Stimulated activated CD4-positive, alpha-beta T cell treated with anti-CD3 and anti-CD28 coated beads, Interleukin-4, amount 100 ng/mL, for 48 hours (primary cell): ENCODE measurements at places on chromosomes 1 and 21.
A peak's percentile ranks its signal among the peaks of the same experiment; 100 is the strongest.

GRCh38 chr21:19998453-19998852 lies 999.8 kb upstream of the NCAM2 start:
- no peak for DNase-seq

DNA sequence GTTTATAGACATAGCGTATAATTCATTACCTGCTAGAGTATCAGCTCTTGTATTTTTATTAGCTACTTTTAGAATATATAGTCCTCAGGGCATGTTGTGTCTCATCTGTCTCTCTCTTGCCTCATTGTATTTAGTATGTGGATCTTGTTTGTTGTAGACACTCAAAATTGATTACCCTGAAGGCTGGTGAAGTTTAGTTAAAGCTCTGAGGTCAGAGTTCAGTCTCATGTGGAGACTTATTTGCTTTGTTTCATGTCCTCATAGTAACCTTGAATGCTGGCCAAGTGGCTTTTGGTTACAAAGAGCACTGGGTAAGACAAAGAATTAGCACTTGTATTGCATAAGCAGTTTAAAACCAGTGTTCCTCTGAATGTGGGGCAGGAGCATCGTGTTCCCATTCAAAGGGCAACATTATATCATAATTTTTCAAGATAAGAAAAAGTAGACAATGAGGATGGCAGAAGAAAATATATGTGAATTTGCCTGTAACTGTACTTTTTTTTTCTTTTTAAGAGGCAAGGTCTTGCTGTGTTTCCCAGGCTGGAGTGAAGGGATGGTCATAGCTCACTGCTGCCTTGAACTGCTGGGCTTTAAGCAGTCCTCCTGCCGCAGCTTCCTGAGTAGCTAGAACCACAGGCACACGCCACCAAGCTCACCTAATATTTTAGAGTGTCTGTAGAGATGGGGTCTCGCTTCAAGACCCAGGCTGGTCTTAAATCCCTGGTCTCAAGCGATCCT lies 17.4 kb downstream of the CNST start:
- DNase-seq: no peak

DNA sequence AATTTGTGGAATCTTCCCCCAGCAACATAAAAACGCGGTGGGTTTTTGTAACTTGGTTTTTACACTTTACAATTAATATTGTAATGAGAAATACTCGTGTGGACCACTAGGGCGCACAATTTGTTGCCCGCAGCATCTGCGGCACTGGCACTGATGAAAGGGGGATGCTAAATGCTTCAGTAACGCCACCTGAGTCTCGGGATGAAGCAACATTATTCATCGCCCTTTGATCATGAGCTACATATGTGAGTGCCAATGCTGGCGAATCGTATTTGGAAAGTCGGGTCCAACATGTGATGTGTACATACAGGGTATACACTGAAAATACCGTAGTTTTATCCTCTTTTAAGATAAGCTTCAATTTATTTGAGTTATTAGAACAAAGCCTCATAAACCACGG lies 34.2 kb upstream of the COX20 start:
- peak; percentile 19 for DNase-seq

DNA sequence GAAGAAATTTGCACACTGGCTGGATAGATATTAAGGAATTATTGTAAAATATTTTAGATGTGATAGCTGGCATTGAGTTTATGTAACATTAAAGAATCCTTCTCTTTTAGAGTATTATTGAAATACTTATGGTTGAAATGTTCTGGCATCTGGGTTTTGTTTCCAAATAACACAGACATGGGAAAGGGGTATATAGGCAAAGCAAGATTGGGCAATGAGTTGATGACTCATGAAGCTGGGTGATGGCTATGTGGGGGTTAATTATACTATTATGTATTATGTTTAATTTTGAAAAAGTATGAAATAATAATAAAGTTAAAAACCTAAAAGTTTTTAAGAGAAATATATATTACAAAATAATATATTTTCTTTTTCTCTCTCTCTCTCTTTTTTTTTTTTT lies 12.5 kb upstream of the PTPN14 start:
- DNase-seq: no peak

GRCh38 chr1:116268211-116268610 lies 104.8 kb upstream of the ATP1A1 start:
- DNase-seq: no peak

DNA sequence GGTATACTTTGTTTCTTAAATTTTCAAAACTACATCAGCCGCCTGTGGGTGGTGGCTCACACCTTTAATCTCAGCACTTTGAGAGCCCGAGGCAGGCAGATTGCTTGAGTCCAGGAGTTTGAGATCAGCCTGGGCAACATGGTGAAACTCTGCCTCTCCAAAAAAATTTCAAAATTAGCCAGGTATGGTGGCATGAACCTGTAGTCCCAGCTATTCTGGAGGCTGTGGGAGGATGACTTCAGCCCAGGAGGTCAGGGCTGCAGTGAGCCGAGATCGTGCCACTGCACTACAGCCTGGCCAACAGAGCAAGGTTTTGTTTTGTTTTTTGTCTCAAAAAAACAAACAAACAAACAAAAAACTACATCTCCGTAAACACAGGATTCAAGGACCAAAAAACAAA lies 3.3 kb downstream of the EYA3 start:
- no peak for DNase-seq

DNA sequence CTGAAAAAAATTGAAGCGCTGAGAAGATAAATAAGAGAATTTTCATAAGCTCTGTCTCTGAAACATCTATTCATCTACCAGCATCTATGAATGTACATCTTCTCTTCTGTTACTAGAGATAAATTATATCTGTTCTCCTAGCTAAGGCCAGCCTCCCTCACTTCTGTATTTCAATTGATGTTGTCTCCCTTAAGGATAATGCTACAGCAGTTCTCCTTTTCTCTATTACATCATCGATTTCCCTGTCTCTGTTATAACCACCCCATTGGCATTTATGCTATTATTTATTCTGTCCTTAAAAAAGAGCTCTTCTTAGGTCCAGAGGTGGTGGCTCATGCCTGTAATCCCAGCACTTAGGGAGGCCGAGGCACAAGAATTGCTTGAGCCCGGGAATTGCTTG lies 42.9 kb upstream of the TMCO2 start:
- no peak for DNase-seq

- DNase-seq: no peak
Measured at GRCh38 chr1:221723018-221723847, 18.7 kb downstream of the DUSP10 start.
